ENCODE measurements at places on chromosomes 13 and 19. TPM values are rescaled to one million over a fixed set of nuclear protein-coding genes. Genes with fewer than 3 reads are reported as not detected.
A peak's percentile ranks its signal among the peaks of the same experiment; 100 is the strongest.

- DNase-seq, result no peak
These were observed 306.8 kb downstream of the DCLK1 start for GRCh38 chr13:35824395-35824794.

- no peak for DNase-seq
These were observed 207.3 kb downstream of the DLEU7 start for GRCh38 chr13:50636007-50636704.

DNA sequence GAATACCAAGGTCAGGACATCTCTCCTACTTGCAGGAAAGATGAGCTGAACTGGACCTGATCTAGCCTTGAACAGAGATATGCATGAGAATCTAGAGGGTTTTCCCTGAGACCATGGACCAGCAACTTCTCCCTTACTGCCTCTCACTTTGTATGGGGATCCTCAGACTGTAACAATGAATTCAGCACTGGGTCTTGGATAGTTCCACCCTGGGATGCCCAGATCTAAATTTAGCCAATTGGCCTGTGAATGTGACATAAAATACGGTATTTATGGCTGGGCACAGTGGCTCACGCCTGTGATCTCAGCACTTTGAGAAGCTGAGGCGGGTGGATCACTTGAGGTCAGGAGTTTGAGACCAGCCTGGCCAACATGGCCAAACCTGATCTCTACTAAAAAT, 15.3 kb upstream of the LILRA2 start:
- DNase-seq, result no peak

The CGB8 gene
- not detected for total RNA-seq

GRCh38 chr13:95083758-95084157, 217.5 kb downstream of the ABCC4 start:
- peak; percentile 17 for DNase-seq

The LILRB3 gene
- not detected for total RNA-seq

The CEACAM8 gene
- total RNA-seq, result not detected
